ENCODE measurements at places on chromosomes 13 and 19.
A peak's percentile ranks its signal among the peaks of the same experiment; 100 is the strongest.

DNA sequence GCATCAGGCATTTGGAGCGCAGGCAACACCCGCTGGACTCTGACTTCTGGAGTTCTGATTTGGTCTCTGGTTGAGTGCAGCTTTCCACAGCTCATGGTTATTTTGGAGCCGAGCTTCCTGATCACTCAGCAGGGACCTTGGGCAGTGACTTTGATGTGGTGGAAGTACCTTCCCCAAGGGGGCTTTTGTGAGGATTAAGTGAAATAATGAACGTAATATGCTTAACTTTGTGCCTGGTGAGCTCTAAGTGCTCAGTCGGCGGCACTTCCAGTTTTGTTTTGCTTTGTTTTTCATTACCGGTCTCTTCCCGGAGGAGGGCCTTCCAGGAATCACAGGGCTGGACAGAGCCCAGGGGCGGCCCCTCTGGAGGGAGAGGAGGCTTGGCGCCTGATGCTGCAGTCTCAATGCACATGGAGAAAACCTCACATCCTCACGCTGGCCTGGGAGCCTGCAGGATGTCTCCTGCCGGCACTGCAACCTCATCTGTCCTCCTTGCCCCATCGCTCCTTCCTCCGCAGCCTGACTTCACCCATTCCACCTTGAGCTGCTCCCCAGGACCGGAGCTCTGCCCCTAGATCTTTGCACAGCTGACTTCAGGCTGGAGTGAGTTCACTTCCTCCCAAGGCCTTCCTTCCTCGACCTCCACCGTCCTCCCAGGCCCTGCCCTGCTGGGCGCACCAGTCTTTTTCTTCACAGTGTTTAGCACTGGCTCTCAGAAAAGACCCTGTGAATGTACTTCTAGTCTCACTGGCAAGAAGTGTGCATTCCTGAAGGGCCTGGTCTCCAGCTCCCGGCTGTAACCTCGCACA lies 1.5 kb downstream of the PLEKHF1 start:
- no peak for DNase-seq

- DNase-seq, result peak; percentile 22
These were observed 350.5 kb downstream of the KCNRG start for GRCh38 chr13:50365408-50366391.

DNA sequence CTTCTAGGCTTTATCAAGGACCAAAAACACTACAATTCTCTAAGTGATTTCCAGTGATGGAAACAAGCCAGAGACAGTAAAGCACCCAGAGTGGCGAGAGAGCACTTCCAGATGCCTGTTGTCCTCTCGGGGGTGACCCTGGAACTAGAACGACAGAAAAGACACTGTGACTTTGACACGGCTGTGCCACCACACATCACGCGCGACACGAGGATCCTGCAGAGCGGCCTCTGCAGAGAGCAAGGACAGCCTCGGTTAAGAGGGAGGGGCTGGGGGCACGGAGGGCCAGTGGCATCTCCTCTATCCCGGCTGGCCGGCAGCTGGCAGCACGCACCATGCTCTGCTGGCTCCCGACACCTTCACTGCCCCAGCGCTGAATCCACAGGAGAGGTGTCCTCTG lies 42.3 kb downstream of the SUGP2 start:
- DNase-seq, result no peak

DNA sequence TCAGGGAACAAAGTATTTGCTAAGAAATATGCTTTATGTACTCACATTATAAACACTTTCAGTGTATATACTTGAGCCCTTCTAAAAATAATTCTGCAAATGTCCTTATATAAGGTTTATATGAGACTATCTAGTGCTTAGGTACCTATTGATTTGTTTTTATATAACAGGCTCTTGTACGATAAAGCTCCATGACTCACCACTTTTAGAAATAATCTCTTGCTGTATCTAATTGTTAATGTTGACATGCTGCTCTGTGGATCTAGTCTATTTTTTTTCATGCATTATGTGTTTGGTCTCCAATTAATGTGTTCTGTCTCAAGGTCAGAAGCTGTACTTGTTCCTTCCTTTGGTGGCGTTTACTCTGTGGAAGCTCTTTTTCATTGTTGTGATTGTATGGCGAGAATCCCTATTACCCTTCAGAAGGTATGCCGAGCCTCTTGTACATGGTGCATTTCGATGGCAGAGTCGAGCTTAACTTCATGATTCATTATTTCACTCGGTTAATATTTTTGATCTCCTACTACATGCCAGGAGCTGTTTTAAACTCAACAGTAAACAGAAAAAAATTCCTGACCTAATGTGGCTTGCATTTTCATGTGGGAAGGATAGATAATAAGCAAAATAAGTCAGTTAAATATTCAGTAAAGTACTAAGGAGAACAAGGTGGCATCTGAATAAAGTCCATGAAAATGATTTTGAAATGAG lies 361.6 kb downstream of the COG6 start:
- DNase-seq, result no peak

DNA sequence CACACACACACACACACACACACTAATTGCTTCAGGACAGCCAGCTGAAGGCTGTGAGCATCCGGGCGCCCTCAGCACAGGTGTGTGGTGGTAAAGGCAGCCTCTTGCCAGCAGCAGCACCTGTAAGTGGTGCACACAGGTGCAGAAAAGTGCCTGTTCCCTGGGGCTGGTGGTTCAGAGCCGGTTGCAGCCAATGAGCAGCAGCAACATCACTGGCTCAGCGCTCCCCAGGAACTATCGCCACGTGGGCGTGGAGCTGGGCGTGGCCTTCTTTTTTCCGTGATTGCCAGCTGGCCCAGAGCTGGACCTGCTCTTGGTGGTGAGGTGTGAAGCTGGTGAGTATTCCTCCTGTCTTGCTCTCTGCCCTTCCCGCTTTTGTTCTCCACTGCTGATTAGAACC lies at the start of gene NLRP5:
NLRP5 (plus strand) TSS at position 289 of the 400 bp plus-strand sequence.
- no peak for DNase-seq

DNA sequence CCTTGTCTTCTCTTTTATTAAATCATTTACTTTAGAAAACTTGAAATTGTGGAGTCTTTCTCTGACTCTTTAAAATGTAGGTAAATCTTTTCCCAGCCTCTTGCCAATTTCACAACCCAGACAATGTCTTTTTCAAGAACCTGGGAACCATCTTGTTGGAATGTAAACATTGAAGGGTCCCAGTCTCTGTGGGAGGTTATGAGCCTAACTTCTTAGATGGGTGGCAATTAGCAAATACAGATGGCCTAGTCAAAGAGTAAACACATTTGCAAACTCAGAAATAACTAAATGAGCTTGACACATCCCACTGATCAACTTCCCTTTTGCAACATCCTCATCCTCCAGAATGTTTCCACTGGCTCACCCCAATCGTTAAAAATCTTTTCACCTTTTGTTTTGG lies 721.0 kb downstream of the PCDH9 start:
- DNase-seq, result no peak

DNA sequence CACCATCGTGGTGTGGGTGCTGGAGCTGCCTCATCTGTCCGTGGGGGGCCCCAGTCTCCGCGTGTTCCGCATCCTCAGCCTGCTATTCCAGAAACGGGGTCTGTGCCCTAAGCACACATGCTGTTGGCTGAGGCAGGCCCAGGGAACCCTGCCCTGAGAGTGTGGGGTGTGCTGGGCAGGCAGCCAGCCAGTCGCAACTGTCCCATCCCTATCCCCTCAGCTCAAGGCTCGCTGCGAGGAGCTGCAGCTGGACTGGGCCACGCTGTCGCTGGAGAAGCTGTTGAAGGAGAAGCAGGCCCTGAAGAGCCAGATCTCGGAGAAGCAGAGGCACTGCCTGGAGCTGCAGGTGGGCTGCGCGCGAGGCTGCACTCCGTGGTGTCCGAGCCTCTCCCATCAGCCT lies 21.9 kb downstream of the PLEKHJ1 start:
- no peak for DNase-seq

DNA sequence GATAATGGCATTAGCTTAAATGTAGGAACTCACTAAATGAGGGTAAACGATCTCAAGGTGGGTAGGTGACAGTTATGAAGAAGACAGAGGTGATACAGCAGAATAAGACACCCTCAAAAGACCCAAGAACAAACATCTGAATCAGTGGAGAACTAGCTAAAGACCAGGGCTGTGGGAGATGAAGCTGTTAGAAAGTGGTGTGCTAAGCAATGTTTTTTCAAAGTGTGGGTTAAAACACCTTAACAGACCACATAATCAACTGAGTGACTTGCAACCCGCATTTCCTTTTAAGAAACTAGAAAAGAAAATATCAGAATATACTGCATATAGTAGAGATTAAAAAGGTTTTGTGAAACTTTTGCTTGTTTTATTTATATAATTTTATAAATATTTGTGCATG lies 70.0 kb downstream of the ZDHHC20 start:
- no peak for DNase-seq

- DNase-seq, result no peak
These were observed 65.9 kb downstream of the ZNF627 start for GRCh38 chr19:11663181-11663591.
